NCI-H345 (cell line): ENCODE measurements at places on chromosomes 1 and 21.
A peak's percentile ranks its signal among the peaks of the same experiment; 100 is the strongest.

DNA sequence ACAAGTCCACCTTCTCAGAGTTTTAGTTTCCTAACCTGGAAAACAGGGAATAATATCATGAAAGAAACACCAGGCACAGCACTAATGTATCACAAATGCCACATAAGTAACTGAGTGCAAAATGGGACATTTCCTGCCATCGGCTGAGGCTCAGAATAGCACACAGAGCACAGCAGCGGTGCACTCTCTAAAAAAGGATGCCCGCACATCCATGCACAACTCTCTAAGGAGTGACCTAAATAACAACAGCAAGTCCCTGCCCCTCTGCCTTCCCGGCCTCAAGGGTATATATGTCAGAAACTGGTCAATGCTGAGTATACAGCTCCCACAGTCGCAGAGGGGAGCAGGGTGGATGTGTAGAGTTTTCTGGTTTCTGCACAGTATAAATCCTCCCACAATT is 100.1 kb upstream of the ERG start:
- no peak for DNase-seq

- no peak for DNase-seq
Observed at GRCh38 chr1:23869051-23869450, 961 bp upstream of the FUCA1 start.

DNA sequence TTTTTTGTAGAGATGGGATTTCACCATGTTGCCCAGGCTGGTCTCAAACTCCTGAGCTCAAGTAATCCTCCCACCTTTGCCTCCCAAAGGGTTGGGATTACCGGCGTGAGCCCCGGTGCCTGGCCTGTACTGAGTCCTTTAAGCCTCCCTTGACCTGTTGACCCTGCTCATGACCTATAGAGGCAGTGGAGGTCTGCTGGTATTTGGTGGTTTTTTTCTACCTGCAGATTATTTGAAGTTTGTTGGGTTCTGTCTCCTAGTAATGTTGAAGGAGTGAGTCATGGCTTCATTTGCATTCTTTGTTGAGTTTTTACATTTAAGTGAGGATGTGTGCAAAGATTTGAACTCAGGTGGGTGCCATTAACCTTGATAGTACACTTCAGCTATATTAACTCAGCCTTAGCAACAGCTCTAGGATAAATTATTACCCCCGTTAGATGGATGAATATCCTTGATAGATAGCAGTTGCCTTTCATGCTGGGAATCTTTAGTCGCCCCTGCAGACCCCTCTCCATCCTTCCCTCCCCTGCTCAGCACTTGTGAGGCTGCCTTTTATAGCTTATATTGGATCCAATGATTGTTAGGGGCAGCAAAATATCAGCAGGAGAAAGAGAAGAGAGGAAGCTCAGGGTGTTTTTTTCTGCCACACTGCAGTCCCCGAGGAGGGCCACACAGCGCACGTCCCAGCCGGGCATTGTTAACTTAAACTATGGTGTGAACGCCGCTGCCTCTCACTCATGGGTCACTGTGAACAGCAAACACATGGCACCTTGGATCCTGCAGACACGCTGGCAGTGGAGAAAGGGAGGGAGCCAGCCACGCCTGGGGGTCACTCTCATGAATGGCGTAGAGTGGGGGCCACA is 14.9 kb upstream of the NPPB start:
- DNase-seq = no peak

GRCh38 chr1:94335950-94336349 is 82.2 kb upstream of the ABCD3 start:
- peak; percentile 32 for DNase-seq

GRCh38 chr1:53308506-53308905 is 19.4 kb downstream of the LRP8 start:
- DNase-seq = no peak

DNA sequence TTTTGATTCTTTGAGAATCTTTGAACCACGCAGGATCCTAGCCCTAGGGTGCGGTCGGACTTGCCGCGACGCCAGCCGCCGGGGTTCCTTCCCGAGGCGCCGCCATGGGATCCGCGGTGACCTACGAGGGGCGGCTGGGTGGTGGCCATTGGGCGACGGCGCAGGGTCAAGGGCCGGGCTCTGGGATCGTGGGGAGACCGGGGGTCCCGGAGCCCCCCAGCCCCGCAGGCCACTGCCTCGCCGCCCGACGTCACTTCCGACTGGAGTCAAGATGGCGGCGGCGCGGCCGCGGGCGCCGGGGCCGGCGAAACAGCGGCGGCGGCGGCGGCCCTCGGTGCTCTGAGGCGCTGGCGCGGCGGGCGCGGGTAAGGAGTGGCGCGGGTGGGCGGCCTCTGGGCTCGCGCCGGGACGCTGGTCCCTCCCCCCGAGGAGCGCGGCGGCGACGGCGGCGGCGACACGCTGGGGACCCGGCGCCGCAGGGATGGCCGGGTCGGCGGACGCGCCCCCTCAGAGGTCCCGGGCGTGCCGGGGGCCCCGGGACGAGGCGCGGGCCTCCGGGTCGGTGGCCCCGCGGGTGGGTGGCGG is at the start of gene PRDM2:
Gene PRDM2, plus strand, starts transcription at position 253 of the 585 bp plus-strand sequence. CDS start 15,418 bp downstream, outside the sequence.
- DNase-seq = peak; percentile 51

DNA sequence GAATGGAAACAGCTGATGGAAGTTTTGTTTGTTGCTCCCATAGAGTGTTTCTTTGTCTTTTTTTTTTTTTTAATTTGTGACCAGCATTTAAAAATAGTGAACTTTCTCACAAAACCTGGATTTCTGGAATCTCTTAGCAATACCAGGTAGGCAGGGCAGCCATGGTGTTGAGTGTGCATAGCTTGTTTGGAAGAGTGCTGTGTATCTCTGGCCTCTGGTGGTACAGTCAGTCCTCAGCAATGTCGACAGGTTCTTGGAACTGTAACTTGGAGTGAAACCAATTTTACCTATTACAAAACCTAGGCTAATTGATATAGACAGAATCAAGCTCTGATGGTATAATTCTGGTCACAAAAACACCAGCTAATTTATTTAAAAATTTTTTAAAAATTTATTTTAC is 6.7 kb downstream of the AADACL3 start:
- no peak for DNase-seq

DNA sequence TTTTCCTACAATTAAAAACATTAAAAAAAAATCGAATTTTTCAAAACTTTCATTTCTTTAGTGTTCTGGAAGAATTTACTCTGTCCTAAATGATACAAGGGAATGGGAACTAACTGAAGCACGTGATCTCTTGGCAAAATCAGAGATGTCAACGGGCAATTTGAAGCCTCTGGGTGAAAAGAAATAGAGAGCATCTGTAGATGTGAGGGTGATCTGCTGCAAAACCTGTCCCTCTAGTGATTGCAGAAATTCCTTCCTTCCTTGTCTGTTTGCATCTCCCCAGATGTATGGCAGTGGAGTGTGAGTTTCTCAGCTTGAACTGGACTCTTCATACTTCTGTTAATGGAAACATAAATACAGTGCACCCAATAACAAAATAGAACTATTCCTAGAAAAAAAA is 100.5 kb upstream of the S1PR1 start:
- no peak for DNase-seq
